CD4-positive, alpha-beta T cell treated with Interferon alpha-2 for 1 hour (primary cell): ENCODE measurements at places on chromosomes 3 and 15.

DNA sequence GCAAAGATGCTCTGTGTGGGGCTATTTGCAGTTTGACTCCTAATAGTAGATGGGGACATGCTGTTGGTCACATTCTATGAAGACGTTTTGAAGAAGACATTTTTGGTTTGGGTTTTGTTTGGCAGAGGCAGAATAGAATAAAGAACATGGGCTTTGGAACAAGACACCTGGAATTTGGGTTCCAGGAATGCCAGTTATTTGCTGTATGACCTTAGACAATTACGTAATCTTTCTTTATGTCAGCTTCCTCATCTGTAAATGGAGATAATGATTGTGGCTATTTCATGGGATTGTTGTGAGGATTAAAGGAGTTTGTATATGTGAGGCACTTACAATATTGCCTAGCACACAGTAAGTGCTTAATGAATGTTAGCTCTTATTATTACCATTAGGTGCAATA, 91.6 kb downstream of the MESD start:
- DNase-seq, result no peak

- no peak for DNase-seq
These were observed 7.5 kb upstream of the NR1I2 start for GRCh38 chr3:119774444-119774843.

GRCh38 chr3:47669026-47669749, 90.5 kb upstream of the CSPG5 start:
- DNase-seq, result no peak

DNA sequence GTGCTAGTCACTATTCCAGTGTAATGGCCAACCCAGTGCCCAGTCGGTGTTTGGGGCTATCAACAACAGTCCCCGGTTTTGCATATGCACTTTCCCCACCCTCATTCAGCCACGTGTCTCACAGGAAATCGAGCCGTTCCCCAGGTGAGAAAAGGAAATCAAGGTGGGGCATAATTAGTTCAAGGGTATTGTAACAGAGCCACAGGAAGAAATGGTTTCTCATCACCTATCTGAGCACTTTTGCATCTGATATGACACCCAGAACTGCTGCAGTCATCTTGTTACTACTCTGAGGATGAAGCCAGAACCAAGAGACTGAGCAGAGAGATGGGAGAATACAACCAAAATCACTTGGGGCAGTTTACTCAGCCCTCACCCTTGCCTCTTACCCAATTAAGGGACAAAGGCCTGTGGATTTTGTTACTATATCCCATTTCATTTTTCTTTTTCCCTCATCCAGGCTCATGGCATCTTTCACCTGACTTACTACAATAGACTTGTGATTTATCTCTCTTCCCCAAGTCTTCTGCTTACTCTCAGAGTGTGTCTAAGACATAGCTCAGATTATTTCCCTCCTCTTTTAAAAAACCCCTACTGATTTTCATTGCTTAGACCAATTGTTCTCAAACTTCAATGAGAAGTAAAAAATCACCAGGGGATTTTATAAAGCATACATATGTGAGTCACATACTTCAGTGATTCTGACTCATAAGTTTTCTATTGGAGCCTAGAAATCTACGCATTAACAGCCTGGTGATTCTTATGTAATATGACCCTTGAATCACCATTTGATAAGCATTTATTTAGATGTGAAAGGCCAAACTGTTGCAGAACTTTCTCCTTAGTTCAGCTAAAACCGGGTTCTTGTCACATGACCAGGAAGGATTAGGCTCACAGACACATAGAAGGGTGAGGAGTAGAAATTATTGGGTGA, 40.5 kb downstream of the TRAT1 start:
- DNase-seq, result no peak

DNA sequence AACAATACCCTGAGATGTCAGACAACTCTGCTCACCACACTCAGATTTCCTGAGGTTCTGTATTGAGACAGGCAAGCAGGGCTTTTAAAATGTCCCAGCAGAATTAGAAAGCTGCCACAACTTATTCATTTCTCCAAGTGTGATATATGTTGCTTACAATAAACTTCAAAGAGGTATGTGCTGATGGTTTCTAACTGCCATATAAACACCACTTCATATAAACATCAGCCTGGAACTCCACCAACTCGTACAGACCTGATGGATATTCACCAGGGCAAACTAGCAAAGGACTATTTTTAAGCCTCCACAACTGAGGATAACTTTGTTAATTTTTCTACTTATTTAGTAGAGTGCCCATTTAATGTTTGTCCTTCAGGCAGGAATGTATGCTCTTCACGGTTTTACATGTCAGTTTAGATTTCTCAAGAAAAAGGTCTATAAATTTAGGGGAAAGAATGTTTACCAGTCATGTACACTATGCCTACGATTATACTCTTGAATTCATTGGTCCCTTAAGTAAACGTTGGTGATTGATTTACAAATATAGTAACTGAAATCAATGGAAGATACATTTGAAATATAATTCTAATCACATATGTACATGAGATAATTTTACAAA, 109.6 kb upstream of the ABI3BP start:
- no peak for DNase-seq

DNA sequence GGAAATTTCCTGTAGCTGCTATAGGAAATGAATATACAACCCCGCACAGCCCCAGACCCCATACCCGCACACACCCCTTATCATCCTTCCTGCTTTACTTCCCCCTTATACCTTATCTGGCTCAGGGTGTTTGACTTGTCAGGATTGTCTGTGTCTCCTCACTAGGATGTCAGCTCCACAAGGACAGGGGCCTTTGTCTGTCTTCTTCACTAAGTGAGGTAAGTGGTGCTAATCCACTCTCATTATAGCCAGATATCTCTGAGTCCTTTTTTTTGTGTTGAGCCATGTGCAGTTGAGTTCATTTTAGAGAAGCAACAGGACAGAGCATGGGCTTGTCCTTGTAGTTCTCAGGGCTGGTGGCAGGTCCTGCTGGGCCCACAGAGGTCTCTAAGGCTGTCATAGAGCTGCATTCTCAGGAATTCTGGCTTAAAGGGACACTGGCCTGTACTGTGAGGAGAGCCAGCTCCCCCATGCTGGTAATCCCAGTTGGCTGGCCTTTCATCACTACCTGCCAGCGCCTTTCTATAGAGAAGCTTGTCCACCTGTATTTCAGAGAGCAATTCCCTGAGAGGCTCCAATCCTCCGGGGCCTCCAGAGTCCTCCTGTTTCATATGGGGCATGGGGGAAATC, 9.0 kb downstream of the KY start:
- DNase-seq, result no peak

- no peak for DNase-seq
These were observed 162.5 kb downstream of the FMN1 start for GRCh38 chr15:33032053-33032452.
